ENCODE measurements at places on chromosomes 5 and 9.

GRCh38 chr9:76116913-76117312, 226.4 kb downstream of the PCSK5 start:
- DNase-seq, result no peak

DNA sequence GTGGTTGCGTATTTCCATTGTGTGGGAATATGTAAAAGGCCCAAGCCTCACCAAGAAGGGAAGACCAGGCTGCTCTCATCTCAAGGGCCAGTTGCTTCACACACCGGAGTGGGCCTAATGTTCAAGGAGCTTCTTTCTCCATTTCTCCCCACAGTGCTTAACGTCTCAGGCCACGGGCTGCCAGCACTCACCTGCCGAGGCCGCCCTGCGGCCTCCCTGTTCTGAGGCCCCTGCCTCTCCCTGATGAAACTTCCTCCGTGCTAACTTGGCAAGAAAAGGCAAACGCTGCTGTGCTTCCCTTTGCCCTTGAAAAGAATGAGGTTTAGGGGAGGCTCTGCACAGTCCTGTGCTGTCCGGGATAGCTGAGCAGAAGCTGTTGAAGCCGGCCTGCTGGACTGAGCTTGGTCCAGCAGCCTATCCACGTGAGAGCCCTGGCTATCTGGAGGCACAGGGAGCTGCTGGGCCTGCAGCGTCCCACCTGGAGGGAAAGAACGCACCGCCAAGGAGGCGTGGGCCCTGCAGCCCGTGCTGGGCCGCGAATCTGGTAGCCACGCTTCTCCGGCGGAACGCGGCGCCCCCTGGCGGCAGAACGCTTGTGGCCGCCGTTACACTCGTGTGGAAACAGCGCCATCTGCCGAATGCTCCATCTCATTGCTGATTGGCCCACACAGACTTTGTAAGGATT, 73.5 kb upstream of the PRSS3 start:
- peak; percentile 40 for DNase-seq

DNA sequence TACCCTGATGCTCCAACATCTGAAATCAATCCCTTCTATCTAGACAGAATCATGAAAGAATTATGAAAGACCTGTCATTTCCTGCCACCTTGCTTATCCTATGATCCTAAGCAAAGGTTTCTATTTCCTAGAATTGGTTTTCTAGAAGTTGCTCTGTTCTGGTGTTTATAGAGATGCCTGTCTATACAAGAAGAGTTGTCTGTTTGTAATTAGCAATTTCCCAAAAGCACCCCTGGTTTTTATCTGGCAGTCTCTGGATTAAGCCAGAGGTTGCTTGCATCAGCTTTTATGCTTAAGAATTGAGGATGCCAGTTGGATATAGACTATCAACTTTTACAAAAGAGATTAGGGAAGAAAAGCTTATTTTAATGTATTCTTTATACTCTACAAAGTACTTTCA, 133.0 kb upstream of the EFNA5 start:
- DNase-seq, result no peak

DNA sequence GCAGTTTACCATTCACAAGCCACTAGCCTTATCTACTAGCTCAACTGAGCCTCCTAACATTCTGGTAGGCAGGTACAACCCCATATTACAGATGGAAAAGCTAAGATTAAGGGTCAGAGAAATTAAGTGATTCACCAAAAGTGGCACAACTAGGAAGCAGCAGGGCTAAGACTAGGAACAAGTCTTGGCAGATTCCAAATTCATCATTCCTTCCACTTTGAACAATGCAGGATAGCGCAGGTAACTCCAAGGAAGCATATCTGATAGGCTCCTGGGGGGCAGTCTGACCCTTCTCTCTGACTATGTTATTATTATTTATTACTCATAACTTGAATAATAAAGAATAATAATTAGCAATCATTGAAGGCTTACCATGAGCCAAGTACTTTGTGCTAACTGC, 8.5 kb downstream of the HBEGF start:
- no peak for DNase-seq

DNA sequence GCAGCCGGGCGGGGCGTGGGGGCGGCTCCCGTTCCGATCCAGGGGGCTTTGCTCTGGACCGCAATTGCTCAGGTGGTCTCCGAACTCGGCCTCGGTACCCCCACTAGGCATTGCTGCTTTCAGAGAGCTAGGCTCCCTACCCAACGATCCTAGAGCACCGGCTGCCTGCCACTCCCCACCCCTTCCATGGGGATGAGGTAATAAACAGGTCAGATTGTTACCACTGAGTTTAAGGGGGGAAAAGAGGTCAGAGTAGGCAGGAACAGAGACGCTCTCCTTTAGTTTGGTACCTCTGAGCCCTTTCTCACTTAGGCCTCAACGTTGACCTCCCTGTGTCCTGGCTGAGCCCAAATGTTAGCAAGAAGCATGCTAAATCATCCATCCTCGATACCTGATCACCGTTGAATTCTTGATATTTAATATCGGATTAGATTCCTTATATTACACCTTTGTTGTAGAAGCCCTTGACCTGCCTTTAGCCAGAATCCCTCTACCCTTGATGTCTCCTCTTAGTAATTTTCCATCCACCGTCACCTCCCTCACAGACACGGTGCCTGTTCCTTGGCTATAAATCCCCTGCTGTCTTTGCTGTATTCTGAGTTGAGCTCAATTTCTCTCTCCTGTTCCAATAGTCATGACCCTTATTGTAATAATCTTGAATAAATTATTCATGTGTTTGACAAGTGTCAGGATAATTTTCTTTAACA, 588 bp upstream of the PLPP1 start:
- no peak for DNase-seq

- no peak for DNase-seq
Observed at GRCh38 chr5:107282061-107282460, 388.7 kb downstream of the EFNA5 start.

- no peak for DNase-seq
Observed at GRCh38 chr9:12935714-12936113, 160.9 kb downstream of the LURAP1L start.

DNA sequence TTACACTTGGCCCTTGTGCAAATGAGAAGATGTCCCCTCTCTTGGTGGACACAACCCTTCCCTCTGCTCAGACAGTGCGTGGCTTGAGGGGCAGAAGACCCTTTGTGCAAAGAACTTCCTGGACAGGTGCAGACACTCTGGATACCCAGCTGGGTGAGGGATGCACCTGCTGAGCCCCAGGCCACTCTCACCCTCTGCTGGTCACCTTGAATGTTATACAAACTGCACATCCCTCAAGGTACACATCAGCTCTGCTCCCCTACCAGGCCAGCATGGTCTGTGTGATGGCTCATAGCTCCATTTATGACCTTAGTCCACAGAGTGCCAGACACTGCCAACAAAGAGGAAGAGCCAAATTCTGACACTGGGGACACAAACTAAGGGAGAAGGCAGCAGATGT, 3.1 kb upstream of the DIRAS2 start:
- no peak for DNase-seq

DNA sequence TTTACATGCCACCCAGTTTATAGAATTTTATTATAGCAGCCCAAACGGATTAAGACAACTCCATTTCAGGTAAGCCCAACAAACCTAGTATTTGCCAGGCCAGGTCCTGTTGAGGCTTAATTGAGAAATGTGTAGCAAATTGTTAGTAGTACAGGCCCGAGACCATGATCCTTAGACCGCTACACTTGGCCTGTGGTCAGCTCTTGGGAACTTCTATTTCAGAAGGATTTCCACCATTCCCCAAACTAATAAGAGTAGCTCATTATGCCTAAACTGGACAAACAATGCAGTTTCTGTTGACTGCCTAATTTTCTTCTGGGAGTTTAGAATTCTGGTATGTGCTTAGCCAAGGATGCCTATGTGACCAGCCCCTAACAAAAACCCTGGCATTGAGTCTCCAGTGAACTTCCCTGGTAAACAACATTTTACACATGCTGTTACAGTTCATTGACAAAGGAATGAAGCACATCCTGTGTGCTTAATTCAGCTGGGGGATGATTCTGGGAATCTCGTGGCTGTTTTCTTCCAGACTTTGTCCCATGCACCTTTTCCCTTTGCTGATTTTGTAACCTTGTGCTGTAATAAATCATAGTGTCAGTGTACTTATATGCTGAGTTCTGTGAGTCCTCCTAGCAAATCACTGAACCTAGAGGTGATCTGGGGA, 5.6 kb upstream of the GPX3 start:
- no peak for DNase-seq

DNA sequence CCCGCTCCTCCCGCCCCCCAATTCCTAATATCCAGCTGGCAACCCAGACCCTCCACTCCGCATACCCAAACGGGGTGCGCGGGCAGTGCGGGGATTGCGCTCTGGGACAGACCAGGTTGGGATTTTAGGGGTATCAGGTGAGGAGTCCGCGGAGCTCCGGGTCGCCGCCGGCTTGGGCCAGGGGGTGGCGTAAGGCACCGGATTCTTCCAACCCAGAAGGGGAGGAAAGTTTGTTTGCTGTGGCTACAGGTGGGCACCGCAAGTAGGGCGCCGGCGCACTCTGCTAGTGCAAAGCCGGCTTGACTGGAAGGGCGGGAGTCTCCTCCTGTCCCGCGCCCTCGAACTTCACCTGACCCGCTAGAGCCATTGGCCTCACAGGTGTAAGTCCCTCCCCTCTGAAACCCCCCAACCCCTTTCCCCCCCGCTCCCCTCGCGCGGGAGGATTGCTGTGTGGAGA, 709 bp downstream of the IQGAP2 start:
- DNase-seq, result no peak

- DNase-seq, result no peak
Observed at GRCh38 chr9:78900500-78900899, 603.6 kb downstream of the PSAT1 start.

- DNase-seq, result peak; percentile 41
Observed at GRCh38 chr5:174045470-174046025, at the start of gene NSG2. TSS of gene NSG2 (plus strand) at chr5:174045706. CDS start at chr5:174046756, 1,050 bp downstream.
